ENCODE measurements at places on chromosomes 12 and 14.

DNA sequence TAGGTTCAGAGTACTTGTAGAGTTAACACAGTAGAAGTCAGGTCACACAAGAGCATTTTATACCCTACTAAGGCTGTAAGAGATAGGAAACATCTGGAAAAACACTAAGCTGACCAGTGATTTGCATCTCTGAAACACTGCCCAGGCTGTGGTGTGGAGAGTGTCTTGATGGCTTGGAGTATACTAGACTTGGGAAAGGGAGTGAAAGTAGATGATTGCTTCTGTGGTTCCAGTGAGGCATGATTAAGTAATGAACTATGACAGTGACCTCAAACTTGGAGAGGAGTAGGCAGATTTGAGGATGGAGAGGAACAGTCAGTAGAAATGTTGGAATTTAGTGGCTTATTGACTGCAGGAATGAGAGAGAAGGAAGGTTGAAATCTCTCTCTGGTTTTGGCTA lies 201.2 kb downstream of the FLRT2 start:
- no peak for DNase-seq

DNA sequence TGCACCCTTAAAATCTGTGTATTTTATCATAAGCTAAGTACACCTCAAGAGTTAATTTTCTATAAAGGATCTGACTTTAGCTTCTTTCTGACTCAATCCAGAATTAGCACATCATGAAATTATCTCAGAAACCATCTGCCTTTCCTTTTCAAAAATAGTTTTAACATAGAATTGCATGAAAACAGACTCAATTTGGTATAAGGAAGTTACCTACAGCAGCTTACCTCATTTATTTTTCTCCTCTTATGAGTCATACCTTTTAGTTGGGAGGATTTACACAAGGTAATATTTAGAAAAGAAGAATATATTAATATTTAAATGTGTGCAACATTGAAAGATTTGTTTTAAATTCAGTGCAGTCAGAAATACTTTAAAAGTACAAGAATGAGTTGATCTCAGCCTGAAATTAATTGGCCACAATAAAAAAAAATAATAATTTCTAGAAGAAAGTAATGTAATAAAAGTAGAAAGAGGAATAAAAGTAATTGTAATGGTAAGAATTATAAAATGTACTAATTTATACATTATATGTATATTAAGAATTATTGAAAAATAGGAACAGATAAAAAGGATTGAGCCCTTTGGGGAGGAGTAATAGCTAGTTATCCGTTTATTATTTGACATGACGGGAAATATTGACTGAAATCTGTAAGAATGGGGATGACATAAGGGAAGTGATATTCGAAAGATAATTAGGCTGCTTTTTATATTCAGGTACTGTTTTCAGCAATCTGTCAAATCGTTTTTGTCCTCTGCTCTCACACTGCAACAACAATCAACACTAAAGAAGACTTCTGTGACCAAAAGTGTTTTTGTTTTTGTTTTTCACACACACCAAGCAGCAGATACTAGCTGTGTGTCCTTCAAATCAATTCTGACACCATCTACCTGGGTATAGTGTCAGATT lies 20.5 kb downstream of the ADAM21 start:
- DNase-seq: no peak

DNA sequence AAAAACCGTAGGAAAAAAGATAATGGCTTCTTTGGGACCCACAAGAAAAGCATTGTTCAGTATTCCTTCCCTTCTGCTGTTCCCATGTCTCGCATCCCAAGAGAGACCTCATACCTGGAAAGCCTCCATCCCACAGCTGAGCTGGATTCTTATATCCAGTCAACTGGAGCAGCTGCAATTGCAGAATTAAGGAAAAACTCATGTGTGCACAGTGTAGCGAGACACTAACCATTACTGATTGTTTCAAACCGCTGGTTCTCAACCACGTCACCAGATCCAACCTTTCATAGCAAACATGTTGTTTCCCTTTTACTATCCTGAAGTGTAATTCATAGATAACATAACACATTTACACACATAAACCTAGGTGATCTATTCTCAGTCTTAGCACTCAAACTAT lies 5.5 kb upstream of the RNASE10 start:
- no peak for DNase-seq

- no peak for DNase-seq
Observed at GRCh38 chr12:81888961-81889360, 129.8 kb upstream of the PPFIA2 start.

DNA sequence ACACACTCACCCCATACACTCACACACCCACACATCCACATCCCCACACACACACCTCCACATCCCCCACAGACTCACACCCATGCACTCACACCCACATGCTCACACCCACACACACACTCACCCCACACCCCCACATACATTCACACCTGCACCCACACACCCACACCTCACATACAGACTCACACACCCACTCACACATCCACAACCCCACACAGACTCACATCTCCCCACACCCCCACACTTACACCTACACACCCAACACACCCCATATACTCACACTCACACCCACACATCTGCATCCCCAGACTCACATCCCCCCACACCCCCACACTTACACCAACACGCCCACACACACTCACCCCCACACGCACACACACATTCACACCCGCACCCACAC lies 171.8 kb downstream of the GLT1D1 start:
- no peak for DNase-seq

Measured in NCI-H1930 (cell line).